ENCODE measurements at places on chromosomes 2 and 18.

DNA sequence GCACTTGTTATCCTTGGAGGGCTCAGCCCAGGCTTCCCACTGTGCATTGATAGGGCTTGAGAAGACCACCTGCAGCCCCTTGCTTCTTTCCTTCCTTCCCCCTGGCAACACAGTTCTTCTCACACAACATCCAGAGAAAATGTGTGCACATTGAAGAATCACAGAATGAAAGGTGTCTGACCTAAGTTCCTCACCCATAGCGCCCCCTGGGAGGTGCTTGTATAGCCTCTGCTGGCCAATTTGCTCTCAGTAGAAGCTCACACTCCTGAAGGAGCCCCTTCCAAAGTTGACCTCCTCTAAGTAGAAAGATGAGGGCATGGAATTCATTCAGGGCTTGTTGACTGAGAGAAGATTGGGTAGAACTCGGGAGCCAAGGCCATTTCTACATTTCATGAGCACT lies 758.4 kb upstream of the KLHL29 start:
- DNase-seq = no peak

GRCh38 chr2:122451040-122451439 lies 695.6 kb downstream of the TSN start:
- no peak for DNase-seq

DNA sequence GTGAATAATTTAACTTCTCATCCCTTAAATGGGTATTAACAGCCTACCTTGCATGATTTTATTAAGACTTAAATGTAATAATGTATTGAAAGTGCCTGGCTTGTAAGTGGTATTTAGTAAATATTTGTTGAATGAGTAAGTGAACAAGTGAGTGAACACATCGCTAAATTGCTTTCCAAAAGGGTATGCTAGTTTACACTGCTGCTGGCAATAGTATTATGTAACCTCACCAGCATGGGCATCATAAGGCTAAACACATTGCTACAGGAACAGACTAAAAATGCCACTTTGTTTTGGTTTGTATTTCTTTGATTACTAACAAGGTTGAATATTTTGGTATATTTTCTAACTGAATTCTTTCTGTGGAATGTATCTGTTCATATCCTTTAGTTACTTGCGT lies 9.8 kb downstream of the WDR43 start:
- DNase-seq = no peak

DNA sequence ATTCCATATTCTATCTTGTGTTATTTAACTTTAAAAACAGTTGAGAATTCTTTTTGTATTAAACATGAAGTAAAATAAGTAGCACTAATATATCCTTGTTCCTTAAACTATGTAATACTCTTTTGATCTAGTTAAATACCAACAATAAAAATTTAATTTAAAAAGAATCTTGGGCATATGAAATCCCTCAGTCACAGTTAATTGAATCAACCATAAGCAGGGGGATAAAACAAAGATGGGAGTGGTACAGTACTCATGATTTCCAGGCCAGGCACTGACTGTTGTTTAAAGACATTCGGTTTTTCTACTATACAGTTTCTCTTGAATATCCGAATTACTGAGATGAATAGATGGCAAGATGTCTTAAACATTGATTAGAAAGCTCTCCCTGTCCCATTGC lies 99.5 kb downstream of the TAF4B start:
- DNase-seq = no peak

DNA sequence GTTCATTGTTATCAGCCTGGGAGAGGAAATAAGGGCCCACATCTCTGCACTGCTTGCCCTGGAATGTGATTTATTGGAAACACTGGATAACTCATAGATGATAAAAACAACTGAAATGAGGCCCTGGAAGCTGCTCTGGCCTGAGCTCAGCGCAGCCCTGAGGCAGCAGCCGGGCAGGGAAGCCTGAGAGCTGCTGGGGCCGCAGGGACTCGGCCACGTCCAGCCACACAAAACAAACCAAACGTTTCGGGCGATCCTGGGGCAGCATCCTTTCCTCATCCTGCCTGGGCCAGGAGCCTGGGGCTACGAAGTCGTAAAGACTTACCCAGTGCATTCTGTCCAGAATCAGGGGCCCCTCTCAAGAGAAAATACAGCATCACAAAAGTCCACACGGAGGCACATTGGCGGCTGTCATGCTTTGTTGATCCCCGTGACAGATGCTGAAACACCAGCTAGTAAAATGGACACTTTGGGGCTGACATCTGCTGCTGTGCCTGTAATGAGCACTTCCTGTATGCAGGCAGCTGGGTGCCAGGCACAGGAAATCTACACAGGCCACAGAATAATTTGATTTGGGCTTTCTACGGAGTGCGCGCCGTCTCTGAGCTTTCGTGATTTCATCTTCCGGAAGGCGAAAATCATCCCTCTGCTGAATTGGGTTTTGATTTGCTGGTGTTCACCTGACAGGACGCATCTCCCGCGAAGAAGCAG lies 250.6 kb downstream of the EIPR1 start:
- no peak for DNase-seq

DNA sequence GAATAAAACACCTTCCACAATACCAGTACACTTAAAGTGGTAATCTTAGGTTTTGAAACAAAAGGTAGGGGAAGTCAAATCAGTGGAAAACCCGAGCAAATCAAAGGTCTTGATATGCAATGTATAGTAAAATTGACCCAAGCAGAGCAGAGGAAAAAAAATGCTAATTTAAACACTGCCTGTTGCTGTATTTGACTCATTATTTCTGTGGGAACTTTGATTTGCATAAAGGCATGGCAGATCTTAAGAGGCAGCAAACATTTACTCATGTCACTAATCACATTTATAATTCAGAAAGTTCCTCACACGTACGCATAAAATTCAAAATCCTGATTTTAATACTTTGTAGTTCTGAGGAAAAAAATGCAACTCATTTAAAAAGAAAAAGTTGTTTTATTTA lies 64.4 kb downstream of the IKZF2 start:
- no peak for DNase-seq

- no peak for DNase-seq
These were observed 71.1 kb downstream of the PIK3C3 start for GRCh38 chr18:42025974-42026625.

GRCh38 chr2:128292599-128293425 lies 25.9 kb downstream of the HS6ST1 start:
- DNase-seq = no peak

GRCh38 chr18:37578886-37579513 lies 13.4 kb upstream of the CELF4 start:
- DNase-seq = no peak
